Tracheal epithelial cell (primary cell): ENCODE measurements at places on chromosomes 1 and 21. TPM values are rescaled to one million over a fixed set of nuclear protein-coding genes. Genes with fewer than 3 reads are reported as not detected.

Gene PKP1
- 263 and 280 TPM in 2 replicates for total RNA-seq

Gene TRIM67
- not detected in 2 replicates for total RNA-seq

Gene EPHA2
- 123 and 144 TPM in 2 replicates for total RNA-seq

Gene RNU1-3
- total RNA-seq = under 0.01 TPM in 2 replicates

Gene GMEB1
- total RNA-seq = 10.4 and 12.3 TPM in 2 replicates

Gene FAM131C
- total RNA-seq = 0.72 and 1.1 TPM in 2 replicates

Gene CDA
- 2.6 and 8.2 TPM in 2 replicates for total RNA-seq

Gene OR10R2
- not detected in 2 replicates for total RNA-seq

Gene SPRR1B
- 14.7 and 15.3 TPM in 2 replicates for total RNA-seq

Gene KIF26B
- total RNA-seq = 3.0 and 3.1 TPM in 2 replicates

Gene TMEM53
- total RNA-seq = 3.1 and 5.5 TPM in 2 replicates

Gene TMPRSS2
- total RNA-seq = 1.1 and 5.1 TPM in 2 replicates

Gene PDZK1
- under 0.01 and 10.4 TPM in 2 replicates for total RNA-seq

Gene DCST1
- total RNA-seq = 0.21 TPM in 1 of 2 replicates, not detected in the other

Gene PDZK1IP1
- 2.3 and 73.0 TPM in 2 replicates for total RNA-seq

Gene LMOD1
- not detected in 2 replicates for total RNA-seq

Gene CFAP57
- 0.24 and 1.9 TPM in 2 replicates for total RNA-seq

Gene CLIC4
- total RNA-seq = 124 and 139 TPM in 2 replicates

Gene ICOSLG
- total RNA-seq = 0.85 and 1.2 TPM in 2 replicates

Gene LRRN2
- total RNA-seq = not detected in 2 replicates

Gene KCND3
- under 0.01 and 0.21 TPM in 2 replicates for total RNA-seq

Gene UBL4B
- total RNA-seq = not detected in 2 replicates

Gene SLC25A34
- total RNA-seq = 0.21 and 0.48 TPM in 2 replicates

Gene PROK1
- not detected in 2 replicates for total RNA-seq

Gene MTMR11
- 2.3 and 6.3 TPM in 2 replicates for total RNA-seq

Gene KCNA3
- not detected in 2 replicates for total RNA-seq

Gene PPIAL4G
- total RNA-seq = not detected in 2 replicates

Gene PTGS2
- total RNA-seq = 13.4 and 165 TPM in 2 replicates

Gene AK5
- total RNA-seq = 6.5 TPM in 1 of 2 replicates, not detected in the other

Gene THEM5
- total RNA-seq = not detected in 2 replicates

Gene ITGB2
- total RNA-seq = 1.7 and 3.6 TPM in 2 replicates

Gene LCE3D
- total RNA-seq = not detected in 2 replicates

Gene LIN28A
- total RNA-seq = not detected in 2 replicates

Gene DNASE2B
- not detected in 2 replicates for total RNA-seq

Gene CFAP74
- total RNA-seq = not detected in 2 replicates

Gene FAM72D
- not detected in 2 replicates for total RNA-seq

Gene EPHA8
- not detected in 2 replicates for total RNA-seq

Gene C1orf87
- not detected in 2 replicates for total RNA-seq

Gene MAGI3
- total RNA-seq = 4.6 and 8.3 TPM in 2 replicates

Gene RXRG
- not detected in 2 replicates for total RNA-seq

Gene VANGL2
- 6.6 and 8.4 TPM in 2 replicates for total RNA-seq

Gene MRAP
- total RNA-seq = not detected in 2 replicates

Gene SLAMF6
- not detected in 2 replicates for total RNA-seq

Gene SLC44A5
- 0.43 and 0.48 TPM in 2 replicates for total RNA-seq

Gene ATP13A2
- total RNA-seq = 68.8 and 74.0 TPM in 2 replicates

Gene PFKL
- total RNA-seq = 113 and 239 TPM in 2 replicates

Gene ZCCHC17
- 31.1 and 33.3 TPM in 2 replicates for total RNA-seq

Gene PRAMEF5
- not detected in 2 replicates for total RNA-seq

Gene C4BPA
- total RNA-seq = not detected in 2 replicates

Gene RBP7
- 0.96 and 1.7 TPM in 2 replicates for total RNA-seq

Gene LDLRAD1
- total RNA-seq = under 0.01 and 0.64 TPM in 2 replicates

Gene CLEC20A
- not detected in 2 replicates for total RNA-seq
